ENCODE measurements at places on chromosomes 3 and 15. TPM values are rescaled to one million over a fixed set of nuclear protein-coding genes. Genes with fewer than 3 reads are reported as not detected.

Gene MB21D2
- 10.8 TPM for total RNA-seq

GRCh38 chr15:44802336-44802735 is 66.0 kb downstream of the TRIM69 start:
- no peak for DNase-seq

DNA sequence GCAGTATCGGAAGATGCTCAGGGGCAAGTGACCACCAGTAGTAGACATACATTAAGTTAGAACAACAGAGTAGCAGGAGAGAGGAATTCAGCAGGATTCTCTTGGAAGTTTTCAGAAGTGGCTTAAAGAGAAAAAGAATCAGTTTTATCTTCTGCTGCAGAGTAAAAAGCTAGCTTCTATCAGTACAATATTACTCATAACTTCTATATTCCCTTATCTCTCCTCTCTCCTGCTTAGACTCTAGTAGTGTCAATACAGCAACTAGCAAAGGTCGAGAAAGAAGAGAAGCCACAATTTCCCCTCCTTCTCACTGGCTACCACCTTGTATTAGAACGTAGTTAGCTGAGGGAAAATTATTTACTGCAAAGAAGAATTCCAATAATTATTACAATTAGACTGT is 539.7 kb downstream of the DIPK2A start:
- no peak for DNase-seq

DNA sequence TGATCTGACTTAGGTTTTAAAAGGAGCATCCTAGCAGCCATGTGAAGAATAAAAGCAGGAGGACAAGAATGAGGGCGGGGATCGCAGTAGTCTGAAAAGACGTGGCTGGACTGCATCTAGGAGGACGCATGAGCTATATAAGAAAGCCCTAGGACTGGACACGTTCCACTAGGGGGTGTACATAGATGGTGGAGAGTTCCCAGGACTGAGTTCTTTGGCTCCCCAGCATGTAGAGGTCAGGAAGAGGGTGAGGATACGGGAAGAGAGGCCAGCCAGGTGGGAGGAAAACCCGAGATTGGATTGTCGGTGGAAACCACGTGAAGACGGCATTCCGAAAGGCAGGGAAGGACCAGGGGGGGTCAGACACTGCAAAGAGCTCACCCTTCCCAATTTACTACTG is 64.2 kb upstream of the CFAP161 start:
- DNase-seq: no peak

DNA sequence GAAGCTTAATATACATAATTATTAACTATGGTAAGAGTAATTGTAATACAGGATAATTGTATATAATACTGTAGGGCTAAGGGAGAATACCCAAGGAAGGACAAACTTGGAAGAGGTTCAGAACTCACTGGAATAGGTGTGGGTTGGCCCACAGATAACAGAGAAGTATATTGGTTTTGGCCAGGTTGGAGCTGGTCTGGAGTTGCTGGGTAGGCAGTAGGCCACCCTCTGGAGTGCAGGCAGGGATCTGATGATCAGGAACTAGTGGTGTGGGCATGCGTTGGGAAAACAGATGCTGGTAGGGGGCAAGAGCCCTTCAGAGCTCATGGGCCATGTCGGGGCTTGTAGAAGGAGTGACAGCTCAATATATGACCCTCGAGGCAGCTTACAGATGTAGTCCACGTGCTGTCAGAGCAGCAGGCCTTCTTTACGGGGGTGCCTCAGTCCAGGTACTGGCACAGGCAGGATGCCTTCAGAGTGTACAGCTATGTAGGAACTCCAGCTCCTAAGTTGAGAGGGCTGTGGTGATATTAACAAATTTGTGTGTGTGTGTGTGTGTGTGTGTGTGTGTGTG is 12.4 kb downstream of the IREB2 start:
- DNase-seq: no peak
